ENCODE measurements at places on chromosomes 6 and 20. TPM values are rescaled to one million over a fixed set of nuclear protein-coding genes. Genes with fewer than 3 reads are reported as not detected.

DNA sequence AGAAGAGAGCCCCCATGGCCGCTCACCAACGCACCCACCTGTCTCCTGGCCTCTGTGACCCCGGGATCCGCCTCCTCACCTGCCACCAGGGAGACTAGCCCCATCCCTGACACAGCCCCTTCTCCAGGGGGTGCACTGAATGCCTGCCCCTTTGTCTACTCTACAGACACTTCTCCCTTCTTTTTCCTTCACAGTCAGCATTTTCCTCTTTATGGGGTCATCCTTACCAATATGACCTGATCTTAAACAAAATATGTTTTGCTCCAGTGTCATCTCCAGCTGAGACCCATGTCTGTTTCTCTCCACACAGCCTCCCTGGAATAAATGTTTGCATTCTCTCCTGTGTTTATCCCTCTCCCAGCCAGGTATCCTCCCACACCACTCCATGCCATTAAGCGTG, 14.6 kb upstream of the CCR6 start:
- H3K4me1 ChIP-seq: peaks cover 8% of the 10 kb centered on the region
- no peaks in the 10 kb centered on the region for H3K27me3 ChIP-seq
- no peaks in the 10 kb centered on the region for H3K36me3 ChIP-seq
- no peak for DNase-seq
- no peak overlapping the region for H3K27ac ChIP-seq
- no peak overlapping the region for H3K4me3 ChIP-seq

- H3K4me1 ChIP-seq: no peaks in the 10 kb centered on the region
- no peak for DNase-seq
- H3K4me3 ChIP-seq: no peak overlapping the region
- H3K27me3 ChIP-seq: no peaks in the 10 kb centered on the region
- no peak overlapping the region for H3K27ac ChIP-seq
Measured at GRCh38 chr6:31239854-31240253, 32.0 kb downstream of the HLA-C start.

DNA sequence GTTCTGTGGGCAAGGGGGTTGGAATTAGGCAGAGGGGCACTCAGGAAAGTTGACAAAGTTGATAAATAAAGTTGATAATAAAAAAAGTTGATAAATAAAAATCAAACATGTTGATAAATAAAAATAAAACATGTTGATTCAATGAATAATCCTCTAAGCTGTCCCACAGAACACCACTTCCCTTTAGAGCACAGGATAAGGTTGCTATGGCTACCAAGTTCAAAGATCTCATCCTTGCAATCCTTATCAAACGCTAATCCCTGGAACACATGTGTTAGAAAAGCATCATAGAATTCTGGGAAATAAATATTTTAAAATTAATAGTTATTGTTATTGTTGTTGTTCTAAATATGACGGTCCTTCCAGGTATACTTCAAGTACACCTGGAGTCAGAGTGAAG, 33.9 kb downstream of the MBOAT1 start:
- H3K27ac ChIP-seq: peak overlapping the region; percentile 24
- H3K4me1 ChIP-seq: peaks cover 37% of the 10 kb centered on the region
- no peak overlapping the region for H3K4me3 ChIP-seq
- H3K36me3 ChIP-seq: no peaks in the 10 kb centered on the region
- DNase-seq: peak; percentile 40
- no peaks in the 10 kb centered on the region for H3K27me3 ChIP-seq

The XKR7 gene
- 0.81 TPM for polyA plus RNA-seq

DNA sequence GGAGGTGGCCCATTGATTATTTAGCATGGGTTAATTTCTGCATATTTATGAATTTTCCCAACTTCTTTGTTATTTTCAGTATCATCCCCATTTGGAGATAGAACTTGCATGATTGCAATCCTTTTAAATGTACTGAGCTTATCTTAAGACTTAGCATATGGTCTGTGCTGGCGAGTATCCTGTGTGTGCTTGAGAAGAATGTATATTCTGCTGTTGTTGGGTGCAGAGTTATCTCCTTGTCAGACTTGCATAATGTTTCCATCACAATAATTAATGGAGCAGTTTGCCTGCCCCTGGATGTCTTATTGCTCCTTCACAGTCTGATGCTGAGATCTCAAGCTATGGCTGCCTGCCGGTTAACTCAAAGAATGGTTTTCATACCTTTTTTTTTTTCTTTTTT, 112.6 kb downstream of the CDYL start:
- peaks cover 21% of the 10 kb centered on the region for H3K36me3 ChIP-seq
- DNase-seq: no peak
- no peaks in the 10 kb centered on the region for H3K4me1 ChIP-seq

The GSTA3 gene
- polyA plus RNA-seq: 0.12 TPM

GRCh38 chr6:159609652-159610178, 83.3 kb downstream of the SOD2 start:
- H3K4me3 ChIP-seq: no peak overlapping the region
- H3K36me3 ChIP-seq: no peaks in the 10 kb centered on the region
- H3K4me1 ChIP-seq: no peaks in the 10 kb centered on the region
- no peaks in the 10 kb centered on the region for H3K27me3 ChIP-seq
- no peak for DNase-seq

GRCh38 chr20:25290646-25291431, 43.0 kb downstream of the PYGB start:
- no peak overlapping the region for H3K4me3 ChIP-seq
- DNase-seq: no peak
- peaks cover 77% of the 10 kb centered on the region for H3K36me3 ChIP-seq
- no peaks in the 10 kb centered on the region for H3K27me3 ChIP-seq

GRCh38 chr20:22320245-22320915, 264.0 kb downstream of the FOXA2 start:
- peaks cover 2% of the 10 kb centered on the region for H3K27me3 ChIP-seq
- H3K4me1 ChIP-seq: no peaks in the 10 kb centered on the region
- H3K27ac ChIP-seq: no peak overlapping the region
- no peak for DNase-seq

DNA sequence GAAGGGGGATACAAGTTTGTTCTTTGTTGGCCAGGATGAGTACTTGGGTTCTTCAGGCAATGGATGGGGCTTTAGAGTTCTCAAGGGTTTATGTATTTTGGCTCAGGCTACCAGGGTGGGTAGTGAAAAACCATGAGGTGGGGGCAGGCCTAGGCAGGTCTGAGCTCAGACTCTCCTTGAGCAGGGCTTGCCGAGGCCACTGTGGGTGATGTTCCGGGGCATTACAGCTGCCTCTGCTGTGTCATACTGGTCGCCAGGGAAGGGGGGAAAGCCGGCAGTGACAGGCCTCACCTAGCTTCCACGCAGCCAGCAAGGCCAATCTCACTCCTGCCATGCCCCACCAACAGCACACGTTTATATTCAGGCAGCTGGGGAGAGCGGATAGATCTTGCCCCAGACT, 79.6 kb downstream of the BCKDHB start:
- H3K27ac ChIP-seq: no peak overlapping the region
- no peaks in the 10 kb centered on the region for H3K4me1 ChIP-seq
- DNase-seq: no peak
- H3K4me3 ChIP-seq: no peak overlapping the region

DNA sequence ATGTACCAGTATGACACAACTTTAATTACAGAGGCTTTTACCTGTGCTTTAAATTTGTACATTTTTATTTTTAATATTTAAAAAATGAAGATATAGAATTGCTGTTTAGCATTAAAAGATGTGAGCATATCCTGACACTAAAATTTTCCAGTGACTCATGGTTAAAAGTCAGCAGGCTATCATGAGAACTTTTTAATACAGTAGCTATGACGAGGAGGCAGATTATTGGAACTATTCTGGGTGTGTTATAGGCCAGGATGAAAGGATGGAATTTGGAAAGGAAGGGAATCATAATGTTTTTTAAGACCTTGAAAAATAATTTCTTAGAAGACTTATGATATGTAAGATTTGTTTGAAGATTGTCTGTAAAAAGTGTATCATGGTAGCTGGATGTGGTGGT, 91.0 kb downstream of the GFRA4 start:
- no peaks in the 10 kb centered on the region for H3K4me1 ChIP-seq
- H3K36me3 ChIP-seq: peaks cover 51% of the 10 kb centered on the region
- no peaks in the 10 kb centered on the region for H3K27me3 ChIP-seq
- H3K4me3 ChIP-seq: no peak overlapping the region

DNA sequence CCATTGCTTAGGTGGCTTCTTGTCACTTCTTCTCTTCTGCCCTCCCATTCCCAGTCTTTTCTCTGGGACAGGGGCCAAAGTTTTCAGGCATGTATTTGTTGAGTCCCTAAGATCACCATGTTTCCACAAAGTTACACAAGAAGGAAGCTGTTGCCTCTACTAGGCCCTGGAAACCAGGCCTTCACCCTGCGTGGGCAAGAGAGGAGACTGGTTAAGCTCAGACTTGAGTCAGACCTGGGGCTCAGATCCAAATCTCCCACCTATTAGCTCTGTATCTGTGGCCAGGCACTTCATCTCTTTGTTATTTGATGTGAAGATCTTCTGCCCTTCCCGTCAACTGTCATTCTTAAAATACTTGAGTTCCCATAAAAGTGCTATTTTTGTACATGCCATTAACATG, 154.6 kb downstream of the SASH1 start:
- no peak overlapping the region for H3K4me3 ChIP-seq
- peaks cover 3% of the 10 kb centered on the region for H3K4me1 ChIP-seq
- H3K36me3 ChIP-seq: no peaks in the 10 kb centered on the region
- no peak for DNase-seq

DNA sequence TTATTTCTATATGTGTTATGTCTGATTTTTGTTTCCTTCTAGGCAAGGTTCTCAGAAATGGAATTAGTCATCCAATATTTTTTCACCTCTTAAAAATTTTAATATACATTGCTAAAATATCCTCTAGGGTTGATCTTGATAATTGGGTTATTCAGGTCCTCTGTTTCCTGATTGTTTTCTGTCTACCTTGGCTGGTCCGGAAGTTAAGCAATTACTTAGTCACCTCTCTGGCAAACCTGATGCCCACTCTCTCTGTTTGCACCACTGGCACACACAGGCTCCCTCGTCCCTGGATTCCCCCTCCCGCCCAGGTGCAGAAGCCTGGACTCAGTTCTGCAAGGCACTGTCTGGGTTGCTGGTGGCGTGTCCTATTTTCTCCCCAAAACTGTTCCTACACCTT, 27.7 kb downstream of the CST9L start:
- H3K36me3 ChIP-seq: no peaks in the 10 kb centered on the region
- no peaks in the 10 kb centered on the region for H3K27me3 ChIP-seq
- H3K4me1 ChIP-seq: no peaks in the 10 kb centered on the region
- H3K27ac ChIP-seq: no peak overlapping the region

The HCRTR2 gene
- 0.10 TPM for polyA plus RNA-seq

The AVP gene
- 0.49 TPM for polyA plus RNA-seq

DNA sequence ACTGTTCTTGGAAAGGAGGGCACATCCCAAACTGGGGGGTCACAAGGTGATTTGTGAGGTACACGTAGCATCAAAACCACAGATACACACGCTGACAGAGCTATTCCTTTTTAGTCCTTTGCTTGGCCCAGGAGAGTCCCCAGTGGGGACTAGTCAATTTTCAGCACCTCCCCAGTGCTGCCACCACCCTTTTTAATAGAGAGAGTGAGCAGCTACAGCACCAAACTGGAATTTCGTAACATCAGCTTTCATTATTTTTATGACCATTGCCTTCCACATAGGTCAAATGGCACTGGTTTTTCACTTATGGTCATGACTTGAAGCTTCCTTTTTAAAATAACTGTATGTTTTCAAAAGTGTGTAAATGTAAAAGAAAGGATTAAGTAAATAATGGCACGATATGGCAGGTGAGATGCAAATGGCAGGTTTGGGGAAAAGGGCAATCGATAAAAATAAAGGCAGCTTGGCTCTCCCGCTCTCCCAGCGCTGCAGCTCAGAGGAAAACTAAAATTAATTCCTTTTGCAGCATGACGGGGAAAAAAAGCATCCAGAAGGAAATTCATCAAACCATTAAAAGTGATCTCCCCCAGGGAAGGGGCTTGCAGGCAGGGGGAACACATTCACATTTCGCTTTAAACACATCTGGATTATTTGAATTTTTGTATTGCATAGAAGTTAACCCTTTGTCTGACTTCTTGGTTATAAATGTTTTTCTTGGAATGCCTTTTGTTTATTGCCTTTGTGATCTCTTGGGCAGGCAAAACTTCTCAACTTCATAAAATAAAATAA, 95.2 kb downstream of the ANKRD60 start:
- H3K36me3 ChIP-seq: no peaks in the 10 kb centered on the region
- H3K27me3 ChIP-seq: peaks cover 41% of the 10 kb centered on the region
- H3K4me3 ChIP-seq: no peak overlapping the region

The LHFPL5 gene
- 0.33 TPM for polyA plus RNA-seq

The TMEM14A gene
- polyA plus RNA-seq: 49.1 TPM

GRCh38 chr20:33336375-33336774, 53.4 kb downstream of the BPIFB1 start:
- no peaks in the 10 kb centered on the region for H3K36me3 ChIP-seq
- DNase-seq: no peak
- H3K27me3 ChIP-seq: no peaks in the 10 kb centered on the region
- no peak overlapping the region for H3K27ac ChIP-seq

The RNF217 gene
- polyA plus RNA-seq: 20.0 TPM

The MAP7 gene
- 37.2 TPM for polyA plus RNA-seq

DNA sequence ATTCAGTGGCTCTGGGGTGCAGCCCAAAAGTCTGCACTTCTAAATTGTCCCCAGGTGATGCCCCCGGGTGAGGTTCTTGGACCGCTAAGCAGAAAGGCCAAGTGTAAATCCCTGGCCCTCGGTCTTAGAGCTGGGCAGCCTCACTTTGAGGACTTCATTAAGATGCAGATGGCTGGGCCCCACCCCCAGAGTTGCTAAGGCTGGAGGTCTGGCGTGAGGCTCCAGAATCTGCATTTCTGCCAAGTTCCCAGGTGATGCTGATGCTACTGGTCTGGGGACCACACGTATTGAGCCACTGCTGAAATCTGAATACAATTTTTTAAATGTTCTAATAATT, 735 bp upstream of the SLC23A2 start:
- H3K27ac ChIP-seq: no peak overlapping the region
- no peak for DNase-seq
- peak overlapping the region; percentile 50 for H3K4me3 ChIP-seq

GRCh38 chr6:150025201-150025917, at the start of gene RAET1L:
Gene RAET1L (minus strand): TSS chr6:150025532. CDS start chr6:150025471, 61 bp downstream.
- H3K4me1 ChIP-seq: peaks cover 4% of the 10 kb centered on the region
- peaks cover 71% of the 10 kb centered on the region for H3K27me3 ChIP-seq
- DNase-seq: peak; percentile 22
- H3K4me3 ChIP-seq: no peak within 1 kb of the TSS

- H3K36me3 ChIP-seq: no peaks in the 10 kb centered on the region
- no peaks in the 10 kb centered on the region for H3K27me3 ChIP-seq
- H3K27ac ChIP-seq: no peak overlapping the region
Measured at GRCh38 chr6:93165850-93166430, 253.4 kb downstream of the EPHA7 start.

- no peaks in the 10 kb centered on the region for H3K36me3 ChIP-seq
- H3K4me3 ChIP-seq: no peak overlapping the region
- no peaks in the 10 kb centered on the region for H3K27me3 ChIP-seq
- H3K4me1 ChIP-seq: peaks cover 25% of the 10 kb centered on the region
- H3K27ac ChIP-seq: no peak overlapping the region
Measured at GRCh38 chr6:44052419-44053023, 74.7 kb downstream of the MRPL14 start.

DNA sequence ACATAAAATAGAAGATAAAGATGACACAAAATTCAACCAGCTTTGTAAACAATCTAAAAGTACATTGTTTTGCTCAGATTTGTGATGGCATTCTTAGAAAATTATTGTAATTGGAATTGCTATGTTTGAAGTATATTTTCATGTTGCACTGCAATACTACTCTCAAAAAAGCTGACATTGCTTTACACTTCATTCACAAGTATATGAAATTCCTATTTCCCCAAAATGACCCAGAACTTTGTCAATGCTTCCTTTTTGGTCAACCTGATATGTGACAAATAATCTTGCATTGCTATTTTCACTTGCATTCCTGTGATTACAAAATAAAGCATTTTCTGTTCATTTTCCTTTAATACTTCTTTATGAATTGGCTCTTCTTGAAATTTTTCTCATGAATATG, 104.1 kb upstream of the BMP5 start:
- H3K27me3 ChIP-seq: no peaks in the 10 kb centered on the region
- H3K36me3 ChIP-seq: no peaks in the 10 kb centered on the region
- no peaks in the 10 kb centered on the region for H3K4me1 ChIP-seq
- H3K4me3 ChIP-seq: no peak overlapping the region
- DNase-seq: no peak
